Hypothalamus (tissue), 51 donors: ENCODE measurements at places on chromosomes 2 and 18.

DNA sequence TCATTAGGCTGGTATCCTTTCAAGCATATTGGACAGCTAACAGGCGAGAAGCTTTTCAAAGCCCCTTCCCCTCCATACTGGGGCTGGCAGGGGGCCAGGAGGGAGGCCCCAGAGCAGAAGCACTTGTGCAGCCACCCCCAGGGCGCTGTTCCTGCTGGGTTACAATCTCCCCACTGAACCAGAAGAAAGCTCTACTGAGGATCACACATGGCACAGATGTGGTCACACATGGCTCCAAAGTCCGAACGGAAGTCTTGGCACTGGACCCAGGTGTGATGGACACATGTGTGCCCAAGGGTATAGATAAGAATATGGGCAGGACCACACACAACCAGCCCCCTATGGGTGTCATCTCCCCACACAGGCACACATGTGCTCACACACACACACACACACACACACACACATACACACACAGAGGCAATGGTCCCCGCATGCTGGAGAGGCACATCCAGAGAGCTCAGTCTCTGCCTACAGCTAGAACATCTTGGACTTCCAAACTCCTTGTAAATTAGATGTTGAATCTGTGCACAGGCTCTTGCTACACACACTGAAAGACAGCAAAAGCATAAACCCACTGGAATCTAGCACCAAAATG lies 56.4 kb downstream of the TTC32 start:
- no peak for DNase-seq

GRCh38 chr18:49562481-49563129 lies 748 bp downstream of the LIPG start:
- DNase-seq: no peak

DNA sequence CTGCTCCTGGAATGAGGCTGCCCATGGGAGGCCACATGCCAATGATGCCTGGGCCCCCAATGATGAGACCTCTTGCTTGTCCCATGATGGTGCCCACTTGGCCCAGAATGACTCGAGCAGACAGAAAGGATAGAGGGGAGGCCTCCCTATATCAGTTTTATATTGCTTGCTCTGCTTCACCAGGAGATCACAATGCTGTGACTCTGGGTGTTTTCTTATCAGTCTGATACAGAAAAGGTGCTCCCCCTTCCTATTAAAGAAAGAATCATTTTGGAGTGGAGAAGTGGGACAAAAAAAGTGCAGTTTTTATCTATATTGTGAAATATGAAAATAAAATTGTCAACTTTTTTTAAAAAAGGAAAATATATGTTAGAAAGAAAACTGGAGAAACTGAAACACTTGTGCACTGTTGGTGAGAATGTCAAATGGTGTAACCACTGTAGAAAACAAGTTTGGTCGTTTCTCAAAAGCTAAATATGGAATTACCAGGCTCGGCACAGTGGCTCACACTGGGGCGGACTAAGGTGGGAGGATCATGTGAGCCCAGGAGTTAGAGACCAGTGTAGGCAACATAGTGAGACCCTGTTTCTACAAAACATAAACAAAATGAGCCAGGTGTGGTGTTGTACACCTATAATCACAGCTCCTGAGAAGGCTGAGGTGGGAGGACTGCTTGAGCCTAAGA lies 21.8 kb downstream of the LPIN2 start:
- DNase-seq: no peak

DNA sequence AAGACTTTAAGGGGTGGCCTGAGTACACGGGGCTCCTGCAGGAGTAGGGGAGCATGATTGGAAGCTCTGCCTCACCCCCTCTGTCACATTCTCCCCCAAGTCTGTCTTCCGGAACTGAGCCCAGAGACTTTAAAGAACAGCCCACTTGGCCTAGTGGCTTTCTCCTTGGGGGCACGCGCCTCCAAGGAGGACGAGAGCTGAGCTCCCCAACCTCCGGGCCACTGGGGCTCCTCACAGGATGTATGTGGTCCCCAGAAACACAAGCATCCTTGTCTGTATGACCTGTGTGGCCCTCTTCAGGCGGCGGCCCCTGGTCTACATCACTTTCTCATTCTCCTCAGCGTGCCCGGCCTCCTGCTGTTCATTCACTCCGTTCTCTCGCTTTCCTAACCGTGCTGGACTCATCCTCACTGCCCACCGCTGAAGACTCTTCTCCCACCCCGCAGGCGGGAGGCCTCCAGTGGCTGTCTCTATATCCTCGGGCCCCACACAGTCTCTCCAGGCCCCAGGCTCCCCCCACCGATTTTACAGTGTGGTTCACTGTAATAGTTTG lies 23.7 kb downstream of the KCNF1 start:
- no peak for DNase-seq

DNA sequence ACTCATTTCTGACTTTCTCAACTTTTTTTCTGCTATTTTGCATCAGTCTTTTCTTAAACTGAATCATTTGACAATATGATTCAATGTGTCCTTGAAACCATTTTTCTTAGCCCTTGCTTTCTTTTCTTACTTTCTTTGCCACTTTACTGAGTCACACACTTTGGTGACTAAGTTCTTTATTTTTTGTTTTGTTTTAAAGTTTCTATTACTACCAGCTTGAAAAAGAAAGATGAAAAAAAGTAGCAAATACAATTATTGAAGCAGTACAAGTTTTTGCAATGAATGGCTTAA lies 116.5 kb downstream of the DOCK10 start:
- no peak for DNase-seq

DNA sequence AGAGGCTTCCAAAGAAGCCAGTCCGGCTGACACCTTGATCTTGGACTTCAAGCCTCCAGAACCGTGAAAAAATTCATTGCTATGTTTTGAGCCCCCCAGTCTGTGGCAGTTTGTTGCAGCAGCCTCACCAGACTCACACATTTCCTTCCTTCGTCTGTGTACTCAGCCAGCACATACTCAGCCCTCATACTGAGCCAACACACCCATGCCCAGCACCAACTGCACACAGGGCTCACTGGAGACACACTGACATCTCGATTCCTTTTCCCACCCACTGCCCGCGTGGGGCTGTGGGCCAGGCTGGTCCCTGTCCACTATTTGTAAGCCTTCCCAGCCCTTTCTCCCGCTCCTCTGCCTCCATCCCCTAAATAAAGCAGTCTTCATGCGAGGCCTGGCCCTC lies 24.1 kb upstream of the NMUR1 start:
- DNase-seq: no peak

DNA sequence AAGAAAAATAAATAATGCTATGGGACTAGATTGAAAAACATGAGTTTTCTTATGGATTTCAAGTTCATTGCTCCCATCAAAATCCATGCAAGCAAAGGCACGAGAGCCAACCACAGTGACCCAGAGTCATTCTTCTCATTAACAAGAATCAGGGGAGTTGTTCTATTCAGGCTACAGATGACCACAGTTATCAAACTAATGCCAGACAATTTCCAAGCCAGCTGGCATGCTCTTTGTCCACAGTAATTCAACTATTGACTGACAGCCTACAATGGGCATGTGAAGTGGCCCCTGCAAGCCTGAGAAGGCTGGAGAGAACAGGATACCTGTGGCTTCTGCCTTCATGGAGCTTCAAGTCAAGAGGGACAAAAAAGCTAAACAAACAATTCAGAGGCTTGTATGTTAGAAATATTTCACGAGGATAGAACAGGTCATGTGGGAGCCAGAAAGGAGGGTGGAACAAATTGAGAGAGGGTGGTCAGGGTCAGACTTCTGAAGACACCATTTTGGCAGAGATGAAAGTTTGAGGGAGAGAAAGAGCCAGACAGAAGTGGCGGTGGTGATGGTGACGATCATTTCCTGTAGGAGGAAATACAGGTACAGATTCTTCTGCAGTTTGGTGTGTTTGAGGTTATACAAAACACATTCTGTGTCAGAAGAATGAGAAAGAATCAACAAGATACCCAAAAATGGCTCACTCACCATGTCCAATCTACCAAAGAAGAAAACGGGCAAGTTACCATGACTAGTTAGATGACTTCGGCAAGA lies 732.4 kb downstream of the RNF144A start:
- DNase-seq: no peak

DNA sequence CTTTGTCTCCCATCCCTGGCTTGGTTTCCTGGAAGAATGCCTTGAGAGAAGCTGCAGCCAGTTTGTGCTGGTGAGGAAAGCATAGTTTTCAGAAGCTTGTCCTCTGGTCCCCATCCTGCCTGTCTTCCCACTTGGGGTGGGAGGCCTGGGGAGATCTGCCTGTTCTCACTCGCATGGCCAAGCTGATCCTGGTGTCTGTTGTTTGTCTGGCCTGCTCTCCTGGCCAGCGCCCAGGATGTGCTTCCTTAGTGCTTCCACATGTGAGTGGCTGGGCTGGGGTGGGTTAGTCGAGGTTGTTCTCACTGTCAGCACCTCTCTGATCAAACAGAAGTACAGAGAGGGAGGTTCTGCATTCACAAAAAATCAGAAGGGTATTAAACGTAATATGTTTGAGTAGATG lies 49.5 kb downstream of the PTPRM start:
- DNase-seq: no peak

DNA sequence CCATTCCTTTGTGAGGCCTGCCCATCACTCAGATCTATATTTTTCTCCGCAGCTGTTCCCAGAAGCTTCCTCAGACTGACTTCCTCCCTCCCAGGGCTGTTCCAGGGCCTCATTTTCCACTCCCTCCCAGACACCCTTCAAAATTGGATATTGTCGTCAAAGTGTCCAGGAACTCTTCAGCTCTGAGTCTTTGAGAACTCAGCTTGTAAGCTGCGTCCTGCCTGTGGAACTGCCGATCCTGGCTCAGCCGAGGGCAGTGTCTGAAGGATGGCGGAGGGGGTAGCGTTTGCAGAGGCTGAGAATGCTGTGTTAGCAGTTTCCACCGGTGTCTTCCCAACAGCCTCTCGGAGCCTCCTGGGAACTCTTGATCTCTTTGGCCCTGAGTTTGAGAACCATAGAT lies 27.1 kb downstream of the NCK2 start:
- no peak for DNase-seq

DNA sequence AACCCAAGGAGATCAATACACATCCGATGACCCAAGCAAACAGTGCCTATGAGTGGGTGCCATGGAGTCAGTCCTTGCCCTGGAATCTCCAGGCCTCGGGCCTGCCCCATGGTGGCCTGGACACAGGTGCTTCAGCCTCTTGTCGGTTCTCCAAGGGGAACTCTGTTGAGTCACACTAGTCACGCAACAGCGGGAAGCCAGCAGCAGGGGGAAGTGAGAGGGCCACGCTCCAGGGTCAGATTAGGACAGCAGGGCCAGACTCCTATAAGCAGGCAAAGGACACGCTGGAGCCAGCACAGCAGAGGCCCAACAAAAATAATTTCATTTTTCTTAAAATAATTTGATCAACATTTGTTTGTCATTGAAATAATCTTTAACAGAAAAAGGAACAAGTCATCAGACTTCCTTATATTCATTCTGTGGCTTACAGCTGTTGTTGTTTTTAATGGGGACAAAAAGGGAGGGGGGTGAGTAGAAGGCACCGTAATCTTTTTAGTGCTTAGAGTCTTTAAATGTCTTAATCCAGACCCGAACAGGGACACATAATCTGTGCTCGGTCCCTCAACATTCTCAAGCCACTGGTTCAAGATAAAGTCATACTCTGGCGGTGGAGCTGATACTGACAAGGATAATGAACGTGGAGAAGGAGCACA lies 16.4 kb upstream of the ARMC9 start:
- no peak for DNase-seq

DNA sequence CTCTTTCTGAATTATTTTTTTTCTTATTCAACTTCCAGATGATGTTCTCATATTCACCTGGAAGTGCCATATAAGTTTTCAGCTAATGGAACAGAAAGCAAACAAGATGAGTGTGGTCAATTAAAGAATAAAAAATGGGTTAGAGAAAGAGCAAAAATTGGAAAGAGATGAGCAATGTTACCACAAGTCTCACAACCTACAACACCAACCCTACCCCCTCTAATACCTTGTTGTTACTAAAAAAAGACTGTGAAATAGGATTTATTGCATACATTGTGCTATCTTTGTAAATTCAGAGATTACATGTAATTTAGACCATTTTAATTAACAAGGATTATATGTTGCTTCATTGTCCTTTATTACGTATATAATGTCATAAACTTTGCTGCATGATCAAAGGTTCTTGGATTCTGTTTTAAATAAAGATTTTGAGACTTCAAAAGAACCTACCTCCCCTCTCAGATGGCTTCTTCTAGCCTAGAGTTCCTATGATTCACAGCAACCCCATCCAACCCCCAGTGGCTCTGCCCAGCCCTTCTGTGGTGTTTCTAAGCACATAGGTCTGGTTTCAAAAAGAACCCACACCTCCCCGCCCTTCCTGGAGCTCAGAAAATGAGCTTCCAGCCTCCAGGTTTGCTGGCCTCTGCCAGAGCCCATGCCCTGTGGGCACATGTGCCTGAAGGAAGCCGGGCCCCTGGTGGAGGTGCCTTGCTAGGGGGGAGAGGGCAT lies 24.7 kb downstream of the LGALSL start:
- no peak for DNase-seq

DNA sequence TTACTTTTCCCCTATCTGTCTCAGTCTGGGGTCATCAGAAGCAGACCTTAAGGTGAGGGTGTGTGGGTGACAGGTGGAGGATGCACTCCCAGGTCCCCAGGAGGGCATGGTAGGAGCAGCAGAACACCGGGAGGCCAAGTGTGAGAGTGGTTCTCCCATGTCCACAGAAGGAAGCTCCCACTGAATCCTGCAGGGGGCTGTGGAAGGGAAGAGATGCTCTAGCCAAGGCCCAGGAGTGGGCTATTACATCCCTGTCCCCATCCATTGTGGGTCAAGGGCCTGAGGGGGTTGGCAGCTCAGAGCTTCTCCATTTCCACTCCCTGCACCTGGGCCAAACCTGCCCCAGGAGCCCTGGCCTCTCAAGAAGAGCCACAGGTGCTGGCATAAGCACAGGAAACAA lies 86.4 kb upstream of the KCNE4 start:
- DNase-seq: no peak

DNA sequence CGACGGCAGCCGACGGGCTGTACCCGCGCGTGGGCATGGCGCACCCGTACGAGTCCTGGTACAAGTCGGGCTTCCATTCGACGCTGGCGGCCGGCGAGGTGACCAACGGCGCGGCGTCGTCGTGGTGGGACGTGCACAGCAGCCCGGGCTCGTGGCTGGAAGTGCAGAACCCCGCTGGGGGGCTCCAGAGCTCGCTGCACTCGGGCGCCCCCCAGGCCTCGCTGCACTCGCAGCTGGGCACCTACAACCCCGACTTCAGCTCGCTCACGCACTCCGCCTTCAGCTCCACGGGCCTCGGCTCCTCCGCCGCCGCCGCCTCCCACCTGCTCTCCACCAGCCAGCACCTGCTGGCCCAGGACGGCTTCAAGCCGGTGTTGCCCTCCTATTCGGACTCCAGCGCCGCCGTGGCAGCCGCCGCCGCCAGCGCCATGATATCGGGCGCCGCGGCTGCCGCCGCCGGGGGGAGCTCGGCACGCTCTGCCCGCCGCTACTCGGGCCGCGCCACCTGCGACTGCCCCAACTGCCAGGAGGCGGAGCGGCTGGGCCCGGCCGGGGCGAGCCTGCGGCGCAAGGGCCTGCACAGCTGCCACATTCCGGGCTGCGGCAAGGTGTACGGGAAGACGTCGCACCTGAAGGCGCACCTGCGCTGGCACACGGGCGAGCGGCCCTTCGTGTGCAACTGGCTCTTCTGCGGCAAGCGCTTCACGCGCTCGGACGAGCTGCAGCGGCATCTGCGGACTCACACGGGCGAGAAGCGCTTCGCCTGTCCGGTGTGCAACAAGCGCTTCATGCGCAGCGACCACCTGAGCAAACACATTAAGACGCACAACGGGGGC lies 2.0 kb downstream of the SP9 start:
- DNase-seq: no peak

GRCh38 chr2:67522148-67522547 lies 125.0 kb downstream of the ETAA1 start:
- no peak for DNase-seq
